PC-9 (cell line): ENCODE measurements at places on chromosomes 1 and 21. TPM values are rescaled to one million over a fixed set of nuclear protein-coding genes. Genes with fewer than 3 reads are reported as not detected.

The CD1D gene
- not detected in 2 replicates for total RNA-seq

The ARHGEF10L gene
- total RNA-seq: 21.6 and 25.4 TPM in 2 replicates

The SELENBP1 gene
- total RNA-seq: 11.3 and 18.4 TPM in 2 replicates

The RHOU gene
- total RNA-seq: not detected in 2 replicates

The TLR5 gene
- 2.5 and 3.4 TPM in 2 replicates for total RNA-seq

The CFAP107 gene
- not detected in 2 replicates for total RNA-seq

The KLF17 gene
- total RNA-seq: not detected in 2 replicates

The POGZ gene
- total RNA-seq: 63.3 and 71.0 TPM in 2 replicates

DNA sequence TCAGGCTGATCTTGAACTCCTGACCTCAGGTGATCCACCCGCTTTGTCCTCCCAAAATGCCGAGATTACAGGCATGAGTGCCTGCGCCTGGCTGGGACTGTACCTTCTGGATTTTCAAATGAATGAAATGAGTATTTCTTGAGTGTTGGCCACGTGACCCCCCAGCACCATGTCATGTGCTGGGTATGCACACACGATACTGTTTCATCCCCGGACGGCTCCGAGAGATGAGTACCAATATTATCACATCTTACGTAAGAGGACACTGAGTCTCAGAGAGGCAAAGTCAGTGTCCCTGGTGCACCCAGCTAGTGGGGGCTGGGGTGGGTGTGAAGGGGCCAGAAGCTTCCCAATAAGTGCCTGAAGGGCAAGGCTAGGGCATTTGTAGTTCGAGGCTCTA lies 780 bp upstream of the CROCC start:
- DNase-seq: no peak

- no peak for DNase-seq
These were observed 10.9 kb downstream of the YARS1 start for GRCh38 chr1:32806290-32806689.

- DNase-seq: no peak
These were observed 19.2 kb downstream of the PRXL2B start for GRCh38 chr1:2605509-2606395.

GRCh38 chr1:76291737-76292136 lies 217.2 kb downstream of the ST6GALNAC3 start:
- no peak for DNase-seq

GRCh38 chr1:87061742-87062156 lies 147.3 kb downstream of the HS2ST1 start:
- no peak for DNase-seq

GRCh38 chr1:53585565-53585964 lies 126.4 kb downstream of the DMRTB1 start:
- no peak for DNase-seq

GRCh38 chr1:117563492-117563875 lies 42.4 kb upstream of the TENT5C start:
- DNase-seq: no peak

GRCh38 chr1:6614929-6615785 lies 1.6 kb downstream of the PHF13 start:
- no peak for DNase-seq

GRCh38 chr21:45938811-45939520 lies 42.6 kb upstream of the COL6A1 start:
- DNase-seq: no peak

DNA sequence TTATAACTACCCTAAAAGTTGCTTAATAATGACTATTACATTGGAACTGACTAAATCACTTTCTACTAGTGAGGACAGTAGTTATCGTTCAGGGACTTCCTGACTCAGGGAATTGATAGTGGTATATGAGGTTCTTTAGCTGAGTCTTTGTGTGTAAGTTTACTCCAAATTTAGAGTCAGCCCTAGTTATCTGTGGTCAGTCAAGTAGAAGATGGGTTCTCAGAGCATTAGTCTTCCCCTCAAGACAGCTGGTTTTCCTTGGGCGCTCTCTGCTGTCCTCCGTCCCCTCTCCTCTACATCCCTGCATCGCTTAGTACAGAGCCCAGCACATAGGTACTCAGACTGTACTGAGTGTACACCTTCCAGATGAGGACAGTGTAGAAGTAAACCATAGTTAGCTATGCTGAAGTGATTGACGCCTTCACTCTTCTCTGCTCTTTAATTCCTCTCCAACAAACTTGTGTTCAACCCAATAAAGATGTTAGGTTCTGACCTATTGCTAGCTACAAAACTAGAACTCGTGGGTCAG lies 116.5 kb downstream of the C1orf21 start:
- DNase-seq: no peak

GRCh38 chr1:53685272-53686051 lies 53.5 kb downstream of the GLIS1 start:
- DNase-seq: peak; percentile 45

- no peak for DNase-seq
These were observed 18.8 kb downstream of the TMPRSS15 start for GRCh38 chr21:18384771-18385170.

GRCh38 chr1:207495801-207496792 lies at the start of gene CR1:
Gene CR1 (plus strand): TSS chr1:207496157. CDS start chr1:207496268, 111 bp downstream.
- DNase-seq: no peak

GRCh38 chr21:37555672-37556261 lies 189.2 kb downstream of the DYRK1A start:
- no peak for DNase-seq
